ENCODE measurements at places on chromosomes 6 and 20.

DNA sequence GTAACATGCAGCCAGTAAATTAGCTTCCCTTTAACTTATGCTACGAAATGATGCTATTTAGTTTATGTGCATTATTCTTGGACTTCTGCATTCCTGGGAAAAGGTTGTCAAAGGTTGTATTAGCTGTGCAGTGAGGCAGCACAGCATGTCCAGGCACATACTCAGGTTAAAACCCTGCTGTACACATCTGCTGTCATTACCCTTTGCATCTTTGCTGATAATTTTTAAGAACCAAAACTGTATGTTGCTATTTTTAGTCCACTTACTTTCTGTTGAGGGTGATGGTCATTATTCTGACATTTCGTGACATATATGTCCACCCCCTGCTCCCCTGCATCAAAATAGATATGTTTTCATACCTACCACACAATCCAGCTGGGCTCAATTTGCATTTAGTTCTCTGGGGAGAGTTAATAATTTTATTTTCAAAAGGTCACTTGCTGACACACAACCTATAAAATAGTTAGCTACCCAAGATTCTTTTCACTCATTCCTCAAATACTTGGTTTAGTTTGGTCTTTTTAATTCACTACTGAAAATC is 142.5 kb upstream of the SPACA1 start:
- DNase-seq = no peak

- no peak for DNase-seq
Measured at GRCh38 chr20:59660471-59660870, 56.1 kb downstream of the PHACTR3 start.

- DNase-seq = no peak
Measured at GRCh38 chr20:33676652-33677645, 2.7 kb upstream of the NECAB3 start.

DNA sequence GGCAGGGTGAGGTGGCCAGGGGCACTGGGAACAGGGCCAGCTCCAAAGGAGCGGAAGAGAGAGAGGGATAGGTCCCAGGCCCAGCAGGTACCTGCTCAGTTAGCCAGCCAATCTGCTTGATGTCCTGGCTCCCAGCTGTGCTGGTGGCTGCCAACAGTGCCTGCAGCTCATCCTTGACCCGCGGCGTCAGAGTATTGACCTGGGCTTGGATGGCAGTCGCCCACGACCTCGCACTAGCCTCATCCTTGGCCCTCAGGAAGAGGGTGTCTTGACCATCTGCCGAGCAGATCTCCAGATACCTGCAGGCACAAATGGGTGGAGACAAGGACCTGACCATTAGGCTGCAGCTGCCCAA is 11.1 kb upstream of the CDK5RAP1 start:
- no peak for DNase-seq

- DNase-seq = no peak
Measured at GRCh38 chr20:32205843-32206759, 1.4 kb downstream of the PLAGL2 start.

GRCh38 chr6:145044641-145045246 is 690.6 kb downstream of the EPM2A start:
- no peak for DNase-seq

DNA sequence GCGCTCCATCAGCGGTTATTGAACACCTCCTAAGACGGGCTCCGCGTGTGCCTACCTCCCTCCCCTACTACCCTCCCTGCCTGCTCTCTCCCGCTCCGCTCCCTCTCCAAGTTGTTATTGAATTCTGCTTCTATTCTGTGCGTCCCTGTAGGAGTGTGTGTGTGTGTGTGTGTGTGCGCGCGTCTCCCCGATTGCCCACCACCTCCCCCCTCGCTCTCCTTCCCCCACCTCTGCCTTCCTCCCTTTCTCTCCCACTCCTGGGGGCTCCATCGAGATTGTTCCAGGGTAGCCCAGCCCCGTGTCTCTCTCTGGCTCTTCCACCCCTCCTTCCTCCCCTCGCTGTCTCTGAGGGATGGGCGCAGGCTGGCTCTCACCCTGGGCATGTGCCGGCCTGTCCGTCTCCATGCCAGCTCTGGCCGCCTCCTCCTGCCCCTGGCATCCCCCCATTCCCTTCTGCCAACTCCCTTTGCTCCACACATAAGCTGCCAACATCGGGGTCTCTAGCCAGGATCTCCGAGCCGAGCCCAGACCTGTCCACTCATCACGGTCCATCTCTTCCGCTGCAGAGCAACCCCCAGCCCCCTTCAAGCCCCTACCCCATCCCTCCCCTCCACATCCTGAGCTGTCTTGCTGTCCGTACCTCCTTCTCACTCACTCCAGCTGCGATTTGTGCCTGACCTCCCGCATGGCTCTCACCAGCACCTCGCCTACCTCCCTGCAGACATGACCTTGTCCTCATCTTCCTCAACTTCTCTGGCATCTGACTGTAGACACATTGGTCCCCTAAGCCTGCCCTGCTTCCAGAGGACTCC is 68.5 kb downstream of the SRC start:
- no peak for DNase-seq

DNA sequence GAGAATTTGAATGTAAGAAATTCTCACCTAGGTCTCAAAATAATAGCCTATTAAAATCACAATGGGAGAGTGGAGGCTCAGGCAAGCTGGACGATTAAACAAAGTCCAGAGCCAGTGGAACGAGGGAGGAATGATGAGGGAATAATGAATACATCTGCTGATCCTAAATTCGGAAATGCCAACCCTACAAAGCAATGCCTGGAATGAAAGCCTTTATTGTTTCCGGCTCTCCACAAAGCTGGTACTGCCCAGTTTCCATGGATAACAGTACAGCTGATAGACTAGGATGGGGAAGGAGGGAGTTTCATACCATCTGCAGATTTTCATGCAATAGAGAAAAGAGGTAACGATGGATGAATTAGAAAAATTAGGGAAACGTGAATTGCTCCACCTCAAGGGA is 356.1 kb downstream of the CBLN4 start:
- no peak for DNase-seq

GRCh38 chr6:112800439-112800838 is 453.3 kb downstream of the RFPL4B start:
- no peak for DNase-seq

DNA sequence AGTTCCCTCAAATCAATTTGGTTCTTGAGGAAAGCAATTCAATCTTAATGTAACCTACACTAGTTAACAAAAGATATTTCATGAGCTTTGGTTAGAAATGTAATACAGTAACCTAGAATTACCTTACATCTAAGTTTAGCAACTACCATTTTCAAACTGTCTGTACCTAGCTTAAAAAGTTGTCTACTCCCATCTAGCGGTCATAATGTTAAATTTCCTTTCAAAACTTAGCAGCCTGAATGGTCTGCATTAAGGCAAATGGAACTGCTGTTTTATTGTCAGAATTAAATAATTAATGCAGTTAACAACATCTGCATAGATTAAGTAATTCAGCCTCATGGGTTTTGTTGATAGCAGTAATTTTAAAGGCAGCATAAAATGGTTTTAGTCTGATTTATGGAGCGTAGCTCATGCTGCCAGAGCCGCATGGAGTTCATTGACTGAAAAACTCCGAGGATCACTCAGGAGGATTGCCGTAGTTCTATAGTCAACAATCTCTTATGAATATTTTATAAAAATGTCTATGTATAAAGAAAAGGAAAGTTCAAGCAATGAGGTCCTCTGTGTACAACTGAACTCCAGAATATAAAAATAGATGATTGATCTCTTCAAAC is 485.4 kb upstream of the MANEA start:
- DNase-seq = no peak

GRCh38 chr6:17501982-17502704 is 98.0 kb upstream of the FAM8A1 start:
- no peak for DNase-seq

DNA sequence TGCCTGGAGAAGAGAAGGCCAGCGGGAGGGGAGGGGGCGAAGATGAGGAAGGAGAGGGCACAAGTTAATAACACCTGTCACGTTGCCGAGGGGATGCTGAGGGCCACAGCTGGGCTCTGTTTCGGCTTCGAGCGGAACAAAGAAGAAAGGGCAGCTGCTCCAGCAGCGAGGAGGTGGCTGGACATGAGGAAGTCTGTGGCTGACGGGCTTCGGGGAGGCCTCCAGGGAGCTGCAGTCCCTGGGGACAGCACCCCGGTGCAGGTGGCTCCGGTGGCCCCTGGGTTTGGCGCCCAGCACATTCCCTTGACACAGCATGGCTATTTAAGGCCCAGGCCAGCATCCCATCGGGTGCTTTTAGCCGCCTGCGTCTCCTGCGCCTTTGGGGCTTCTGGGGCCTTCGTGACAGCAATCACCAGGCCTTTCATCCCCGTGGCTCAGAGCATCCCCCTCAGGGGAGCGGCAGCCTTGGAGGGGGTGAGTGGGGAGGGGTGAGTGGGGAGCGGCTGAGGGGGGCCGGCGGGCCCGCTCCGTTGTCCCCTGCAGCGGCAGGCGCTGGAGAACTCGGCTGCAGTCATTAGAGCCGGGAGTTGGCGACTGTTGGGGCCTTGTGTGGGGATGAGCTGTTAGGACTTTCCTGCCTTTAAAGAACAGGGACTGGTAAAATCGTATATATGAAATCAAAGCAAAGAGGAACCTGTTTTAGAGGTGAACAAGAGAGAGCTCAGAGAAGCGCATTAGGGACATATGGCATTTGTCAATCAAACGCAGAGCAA is 99.0 kb downstream of the TMEM242 start:
- DNase-seq = no peak

GRCh38 chr6:107132330-107132954 is 17.1 kb upstream of the BEND3 start:
- peak; percentile 43 for DNase-seq

DNA sequence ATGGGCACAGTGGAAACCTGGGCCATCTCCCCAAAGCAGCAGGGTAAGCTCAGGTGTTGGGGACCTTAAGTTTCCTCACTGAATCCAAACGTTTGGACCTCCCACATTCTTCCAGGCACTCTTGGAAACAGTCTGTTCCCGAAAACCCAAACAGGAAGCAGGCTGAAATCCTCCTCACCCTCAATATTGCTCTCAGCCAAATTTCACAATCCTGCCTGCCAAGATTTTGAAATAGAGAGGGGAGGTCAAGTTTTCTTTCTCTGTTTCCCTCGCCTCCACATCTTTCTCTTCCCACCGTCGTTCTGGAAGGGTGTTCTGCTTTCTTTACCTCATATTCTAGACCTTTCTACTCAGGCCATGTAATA is 392.0 kb upstream of the SASH1 start:
- no peak for DNase-seq

- no peak for DNase-seq
Measured at GRCh38 chr6:40504274-40504673, 82.9 kb downstream of the LRFN2 start.

GRCh38 chr6:128276311-128276710 is 244.1 kb downstream of the PTPRK start:
- no peak for DNase-seq

- no peak for DNase-seq
Measured at GRCh38 chr6:107796156-107796555, 28.0 kb downstream of the SCML4 start.

DNA sequence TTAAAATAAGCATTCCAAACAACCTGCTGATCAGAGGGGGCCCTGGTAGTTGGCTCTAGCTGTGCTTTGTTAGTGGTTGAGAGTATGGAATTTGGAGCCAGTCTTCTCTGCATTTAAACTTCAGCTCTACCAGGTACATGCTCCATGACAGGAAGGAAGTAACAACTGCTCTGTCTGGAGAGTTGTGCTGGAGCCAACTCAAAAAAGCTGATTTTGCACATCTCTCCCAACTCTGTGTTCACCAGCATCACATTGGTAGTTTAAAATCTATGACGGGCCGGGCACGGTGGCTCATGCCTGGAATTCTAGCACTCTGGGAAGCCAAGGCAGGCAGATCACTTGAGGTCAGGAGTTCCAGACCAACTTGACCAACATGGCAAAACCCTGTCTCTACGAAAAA is 68.8 kb upstream of the BMP2 start:
- no peak for DNase-seq

- no peak for DNase-seq
Measured at GRCh38 chr6:41449399-41450245, 96.6 kb upstream of the FOXP4 start.

GRCh38 chr6:160387916-160388643 is 39.9 kb downstream of the SLC22A3 start:
- no peak for DNase-seq

- DNase-seq = no peak
Measured at GRCh38 chr6:34374069-34374468, 18.4 kb downstream of the NUDT3 start.

DNA sequence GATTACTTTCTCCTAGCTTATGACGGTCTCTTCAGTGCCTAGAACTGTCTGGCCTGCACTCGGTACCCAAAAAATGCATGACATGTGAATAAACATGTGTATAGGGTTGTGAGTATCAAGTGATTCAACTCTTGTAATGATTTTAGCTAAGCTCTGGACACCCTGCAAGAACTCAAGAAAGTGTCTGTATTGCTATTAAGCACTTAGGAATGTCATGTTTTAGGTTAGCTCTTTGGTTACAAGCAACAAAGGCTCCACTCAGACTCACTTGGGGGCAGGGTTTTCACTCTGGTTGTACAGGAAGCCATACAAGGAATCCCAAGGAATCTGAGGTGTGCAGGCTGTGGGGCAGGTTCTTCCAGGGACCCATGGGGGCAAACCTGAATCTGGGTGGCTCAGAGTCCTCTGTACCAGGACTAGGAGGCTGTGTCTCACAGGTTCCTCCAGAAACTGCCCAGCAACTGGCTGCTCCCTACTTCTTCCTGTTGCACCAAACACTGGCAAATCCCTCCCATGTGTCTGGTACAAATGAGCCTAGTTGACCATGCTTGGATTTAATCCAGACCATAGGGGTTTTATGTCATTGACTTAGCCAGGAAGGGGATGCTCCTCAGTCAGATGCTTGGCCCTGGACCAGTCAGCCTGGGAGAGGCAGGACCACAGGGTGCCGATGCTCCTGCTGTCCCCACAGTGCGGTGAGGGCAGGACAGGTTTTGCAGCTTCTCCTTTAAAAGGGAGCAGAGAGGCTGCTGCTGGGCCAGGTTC is 77.9 kb upstream of the CDH4 start:
- no peak for DNase-seq

GRCh38 chr20:61370841-61371303 is 118.8 kb downstream of the CDH4 start:
- DNase-seq = no peak

GRCh38 chr6:149335924-149336608 is 18.6 kb downstream of the TAB2 start:
- DNase-seq = no peak

DNA sequence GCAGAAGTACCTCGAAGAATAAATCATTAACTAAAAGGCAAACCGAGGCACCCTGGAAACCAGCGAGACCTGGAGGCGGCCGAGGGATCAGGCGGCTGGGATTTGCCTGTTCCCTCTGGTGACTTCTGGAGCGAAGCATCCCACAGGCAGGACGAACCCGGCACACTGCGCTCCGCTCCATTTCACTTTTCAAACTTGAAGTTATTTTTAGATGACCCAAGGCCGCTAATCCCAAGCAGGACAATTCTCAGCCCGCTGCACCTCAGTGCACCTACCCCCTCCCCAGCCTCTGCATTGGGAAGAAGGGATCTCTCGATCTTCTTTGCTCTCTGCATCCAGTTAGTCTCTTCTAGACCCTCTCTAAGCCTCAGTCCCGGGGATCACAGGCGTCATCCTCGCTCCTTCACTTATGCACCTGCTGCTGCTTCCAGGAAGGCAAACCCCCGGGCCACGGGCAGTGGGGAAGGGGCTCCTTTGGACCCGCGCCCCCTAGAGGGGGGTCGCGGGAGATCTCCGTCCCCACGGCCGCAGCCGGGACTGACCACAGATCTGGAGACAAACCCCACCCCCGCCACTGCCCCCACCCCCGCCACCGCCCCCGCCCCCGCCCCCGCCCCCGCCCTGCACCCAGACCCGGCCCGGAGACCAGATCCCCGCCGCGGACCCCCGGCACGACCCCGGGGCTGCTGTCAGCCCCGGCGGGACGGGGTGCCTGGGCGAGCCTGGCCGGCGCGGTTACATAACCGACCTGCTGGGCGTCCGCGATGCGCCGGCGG is 636 bp downstream of the RCAN2 start:
- peak; percentile 79 for DNase-seq
